ENCODE measurements at places on chromosomes 6 and 20. TPM values are rescaled to one million over a fixed set of nuclear protein-coding genes. Genes with fewer than 3 reads are reported as not detected.
A peak's percentile ranks its signal among the peaks of the same experiment; 100 is the strongest.

DNA sequence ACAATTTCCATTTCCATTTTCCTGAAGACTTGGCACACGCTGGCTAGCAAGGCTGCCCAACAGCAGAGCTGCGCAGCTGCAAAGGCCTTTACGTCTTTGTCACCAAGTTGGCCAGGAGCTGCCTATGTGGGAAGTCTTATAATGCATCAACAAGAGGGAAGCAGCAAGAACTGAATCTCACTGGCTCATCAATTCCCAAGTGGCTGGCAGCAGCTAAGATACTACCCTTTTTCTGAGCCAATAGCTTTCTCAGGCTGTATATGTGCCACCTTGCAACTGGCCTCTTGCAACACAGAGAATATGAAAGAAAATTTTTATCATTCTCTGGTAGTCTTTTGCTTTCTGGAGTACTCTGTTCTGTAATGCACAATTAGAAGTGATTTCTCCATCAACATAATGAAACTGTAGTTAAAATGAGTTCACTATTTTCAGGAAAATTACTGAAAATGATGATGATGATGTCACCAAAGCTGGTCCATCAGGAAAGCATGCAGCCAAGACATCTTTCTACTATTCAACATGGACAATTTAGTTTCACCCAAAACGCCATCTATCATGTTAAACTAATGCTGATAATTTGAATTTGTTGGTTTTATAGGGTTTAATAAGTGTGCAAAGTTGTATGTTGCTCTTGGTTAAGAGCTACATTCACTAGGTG lies 97.3 kb upstream of the FOXA2 start:
- H3K27ac ChIP-seq, result no peak overlapping the region
- no peaks in the 10 kb centered on the region for H3K4me1 ChIP-seq
- no peak overlapping the region for H3K4me3 ChIP-seq
- no peak for DNase-seq
- H3K27me3 ChIP-seq, result peaks cover 3% of the 10 kb centered on the region
- no peaks in the 10 kb centered on the region for H3K36me3 ChIP-seq

GRCh38 chr6:169883316-169883715 lies 131.9 kb downstream of the ERMARD start:
- peaks cover 2% of the 10 kb centered on the region for H3K27me3 ChIP-seq
- no peak for DNase-seq
- H3K27ac ChIP-seq, result no peak overlapping the region
- H3K36me3 ChIP-seq, result peaks cover 9% of the 10 kb centered on the region
- H3K4me1 ChIP-seq, result no peaks in the 10 kb centered on the region

- H3K4me3 ChIP-seq, result no peak overlapping the region
- no peak overlapping the region for H3K27ac ChIP-seq
- no peak for DNase-seq
- H3K4me1 ChIP-seq, result peaks cover 3% of the 10 kb centered on the region
- no peaks in the 10 kb centered on the region for H3K36me3 ChIP-seq
These were observed 306.3 kb downstream of the LAMA2 start for GRCh38 chr6:129189266-129189665.

DNA sequence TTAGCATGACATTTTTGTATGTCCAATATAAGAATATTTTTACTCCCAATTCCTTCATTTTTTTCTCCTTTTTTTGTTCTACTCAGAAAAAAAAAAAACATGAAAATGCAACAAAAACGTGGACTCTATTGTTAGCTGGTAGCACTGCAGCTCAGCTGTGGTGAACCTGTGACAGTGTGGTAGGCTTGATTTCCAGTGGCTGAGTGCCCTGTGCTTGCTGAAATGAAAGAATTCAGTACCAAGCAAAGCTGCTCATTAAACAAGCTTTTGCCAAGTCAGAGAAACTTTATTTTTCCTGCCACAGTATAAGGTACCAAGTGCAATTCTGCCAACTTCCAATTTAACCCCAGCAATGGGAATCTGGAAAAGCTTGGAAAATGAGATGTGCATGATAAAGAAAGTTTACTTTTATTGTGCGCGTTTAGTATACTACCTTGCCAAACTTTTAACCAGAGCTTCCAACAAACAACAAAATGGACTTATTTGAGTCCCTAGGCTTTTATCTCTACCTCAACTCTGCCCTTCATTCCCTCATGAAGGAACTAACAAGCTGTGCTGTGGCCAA lies 215.2 kb downstream of the SLC35F1 start:
- H3K27ac ChIP-seq, result no peak overlapping the region
- H3K4me1 ChIP-seq, result no peaks in the 10 kb centered on the region
- H3K4me3 ChIP-seq, result no peak overlapping the region
- no peaks in the 10 kb centered on the region for H3K36me3 ChIP-seq

GRCh38 chr6:155412335-155412734 lies 43.3 kb downstream of the NOX3 start:
- peaks cover 3% of the 10 kb centered on the region for H3K27me3 ChIP-seq
- no peaks in the 10 kb centered on the region for H3K36me3 ChIP-seq
- DNase-seq, result no peak
- no peak overlapping the region for H3K4me3 ChIP-seq

- no peaks in the 10 kb centered on the region for H3K36me3 ChIP-seq
- DNase-seq, result no peak
- no peak overlapping the region for H3K27ac ChIP-seq
- H3K27me3 ChIP-seq, result no peaks in the 10 kb centered on the region
- H3K4me3 ChIP-seq, result no peak overlapping the region
- H3K4me1 ChIP-seq, result no peaks in the 10 kb centered on the region
These were observed 144.8 kb upstream of the LAMA2 start for GRCh38 chr6:128738112-128738511.

DNA sequence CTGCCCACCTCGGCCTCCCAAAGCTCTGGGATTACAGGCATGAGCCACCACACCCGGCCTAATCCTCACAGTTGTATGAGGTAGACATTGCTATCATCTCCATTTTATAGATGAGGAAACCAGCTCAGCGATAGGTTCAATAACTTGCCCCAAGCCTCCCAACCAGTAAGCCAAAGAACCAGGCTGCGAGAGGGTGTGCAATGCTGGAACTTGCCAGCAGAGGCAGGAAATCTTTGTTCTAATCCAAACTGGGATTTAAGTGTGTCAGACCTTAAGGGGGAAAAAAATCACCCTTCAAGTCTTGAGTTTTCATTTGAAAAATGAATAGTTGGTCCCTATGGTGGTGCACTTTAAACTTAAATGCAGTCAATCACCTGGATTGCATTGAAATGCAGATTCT lies 20.1 kb upstream of the RNGTT start:
- no peaks in the 10 kb centered on the region for H3K27me3 ChIP-seq
- no peak overlapping the region for H3K27ac ChIP-seq
- H3K4me1 ChIP-seq, result no peaks in the 10 kb centered on the region
- H3K36me3 ChIP-seq, result no peaks in the 10 kb centered on the region
- DNase-seq, result peak; percentile 52
- H3K4me3 ChIP-seq, result no peak overlapping the region

DNA sequence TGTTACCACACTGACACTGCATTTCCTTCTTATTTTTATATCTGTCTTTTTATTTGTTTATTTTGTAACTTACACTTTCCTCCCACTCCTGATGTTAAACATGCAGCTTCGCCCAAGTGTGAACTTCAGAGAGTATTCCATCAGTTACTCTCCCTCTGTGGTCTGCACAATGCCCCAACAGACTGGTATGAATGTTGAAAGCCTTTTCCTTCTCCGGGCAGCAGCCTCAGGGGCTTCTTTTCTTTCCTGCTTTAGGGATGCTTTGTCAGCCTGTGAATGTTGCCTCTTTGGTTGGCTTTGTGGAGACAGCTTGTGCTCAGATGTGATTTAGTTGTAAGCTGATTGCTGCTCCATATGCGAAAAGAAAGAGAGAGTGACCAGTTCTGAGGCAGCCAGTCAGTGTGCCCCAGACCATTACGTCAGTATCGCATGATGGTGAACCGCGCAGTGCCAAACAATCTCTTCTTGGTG lies 44.0 kb downstream of the SMPDL3A start:
- peaks cover 15% of the 10 kb centered on the region for H3K4me1 ChIP-seq
- H3K27ac ChIP-seq, result peak overlapping the region; percentile 93
- H3K4me3 ChIP-seq, result peak overlapping the region; percentile 62
- DNase-seq, result peak; percentile 24
- no peaks in the 10 kb centered on the region for H3K36me3 ChIP-seq

GRCh38 chr6:133184798-133185372 lies 56.3 kb upstream of the EYA4 start:
- no peaks in the 10 kb centered on the region for H3K27me3 ChIP-seq
- H3K4me3 ChIP-seq, result no peak overlapping the region
- H3K27ac ChIP-seq, result no peak overlapping the region
- no peaks in the 10 kb centered on the region for H3K36me3 ChIP-seq

DNA sequence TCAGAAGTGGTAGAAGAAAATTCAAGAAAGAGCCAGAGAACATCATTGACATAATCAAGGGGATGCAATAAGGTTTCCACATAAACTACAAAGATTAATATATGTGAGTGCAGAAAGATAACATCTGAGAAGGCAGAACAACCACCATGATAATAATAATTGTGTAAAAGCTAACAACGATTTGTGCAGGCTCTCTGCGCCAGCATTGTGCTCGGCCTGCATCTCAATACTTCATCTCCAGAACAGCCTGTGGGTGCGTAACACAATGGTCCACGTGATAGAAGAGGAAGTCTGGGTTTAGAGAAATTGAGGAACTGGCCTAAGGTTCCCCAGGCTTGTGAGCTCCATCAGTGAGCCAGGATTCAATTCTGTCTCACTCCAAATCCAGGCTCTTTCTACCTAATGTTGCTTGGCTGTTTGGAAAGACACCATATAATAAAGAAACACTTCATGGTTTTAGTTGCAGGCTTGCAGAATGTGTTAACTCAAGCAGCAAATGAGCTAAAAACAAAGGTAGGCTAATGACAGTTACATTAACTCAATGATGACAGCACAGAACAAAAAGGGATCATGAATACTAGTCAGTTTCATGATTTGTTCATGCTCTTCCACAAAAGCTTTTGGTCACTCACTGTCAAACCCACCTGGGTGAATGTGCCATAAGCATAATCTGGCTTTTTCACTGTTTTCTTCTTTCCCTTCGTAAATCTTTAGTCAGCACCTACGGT lies 71.2 kb downstream of the LY86 start:
- peaks cover under 1% of the 10 kb centered on the region for H3K27me3 ChIP-seq
- no peak for DNase-seq
- H3K4me1 ChIP-seq, result peaks cover 41% of the 10 kb centered on the region
- no peak overlapping the region for H3K4me3 ChIP-seq
- H3K36me3 ChIP-seq, result no peaks in the 10 kb centered on the region
- no peak overlapping the region for H3K27ac ChIP-seq

DNA sequence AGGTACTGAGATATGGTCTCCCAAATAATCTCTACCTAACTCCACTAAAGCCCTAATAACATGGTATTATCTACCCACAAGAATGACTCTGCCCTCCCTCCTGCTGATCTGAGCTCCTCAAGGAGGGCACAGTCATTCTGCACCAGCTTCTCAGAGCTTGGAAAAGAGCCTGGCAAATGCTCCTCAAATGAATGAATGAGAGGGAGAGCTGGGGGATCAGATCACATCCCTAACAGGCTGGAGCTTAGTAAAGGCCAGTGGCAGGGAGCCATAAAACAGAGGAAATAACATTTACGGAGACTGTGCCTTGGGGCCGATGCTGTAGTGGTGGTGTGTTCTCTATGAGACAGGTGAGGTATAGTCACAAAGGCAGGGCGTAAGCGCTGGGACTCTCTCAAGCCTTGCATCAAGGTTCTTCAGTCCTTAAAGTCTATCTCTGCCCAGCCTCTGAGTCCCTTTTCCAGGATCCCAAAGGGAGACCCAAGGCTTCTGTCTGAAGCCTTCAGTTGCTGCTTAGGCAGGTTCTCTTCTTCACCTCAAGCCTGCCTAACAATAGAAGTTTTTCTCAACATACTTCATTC lies 7.2 kb upstream of the NNAT start:
- no peak overlapping the region for H3K27ac ChIP-seq

- H3K4me1 ChIP-seq, result peaks cover 31% of the 10 kb centered on the region
- peak; percentile 47 for DNase-seq
- H3K36me3 ChIP-seq, result peaks cover 5% of the 10 kb centered on the region
These were observed 21.5 kb downstream of the NOL4L start for GRCh38 chr20:32563311-32564272.

DNA sequence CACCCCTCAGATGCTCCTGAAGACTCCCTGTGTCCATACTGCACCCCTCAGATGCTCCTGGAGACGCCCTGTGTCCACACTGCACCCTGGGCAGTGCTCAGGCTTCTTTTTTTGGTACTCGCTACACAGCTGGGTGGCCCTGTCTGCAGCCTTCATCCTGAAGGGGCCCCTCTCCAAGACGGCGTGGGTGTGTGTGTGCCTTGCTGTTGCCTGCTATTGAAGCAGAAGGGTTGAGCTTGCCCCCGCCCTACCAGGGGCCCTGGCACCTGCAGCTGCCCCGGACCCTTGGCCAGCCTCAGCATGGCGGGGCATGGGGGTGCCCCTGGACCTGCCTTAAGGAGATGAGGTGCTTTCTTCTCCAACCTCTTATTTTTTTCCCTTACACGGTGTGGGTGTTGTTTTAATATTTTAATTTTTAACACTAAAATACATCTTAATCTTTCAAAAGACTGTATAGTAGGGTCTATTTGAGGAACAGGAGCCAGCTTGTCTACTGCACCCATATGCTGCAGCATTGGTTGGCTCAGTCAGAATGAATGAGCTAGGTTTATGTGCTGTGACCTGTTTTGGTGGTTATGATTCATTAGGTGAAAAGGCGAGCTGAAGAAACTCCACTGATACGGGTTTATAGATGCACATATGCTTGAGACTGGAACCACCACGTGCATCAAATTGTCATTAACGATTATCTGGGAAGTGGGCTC lies 135.9 kb downstream of the AGPAT4 start:
- peaks cover 44% of the 10 kb centered on the region for H3K36me3 ChIP-seq
- H3K4me1 ChIP-seq, result peaks cover 5% of the 10 kb centered on the region
- H3K27ac ChIP-seq, result no peak overlapping the region
- no peak overlapping the region for H3K4me3 ChIP-seq
- no peak for DNase-seq

- H3K36me3 ChIP-seq, result peaks cover 5% of the 10 kb centered on the region
- no peaks in the 10 kb centered on the region for H3K27me3 ChIP-seq
- no peak overlapping the region for H3K27ac ChIP-seq
These were observed 45.2 kb downstream of the ANKEF1 start for GRCh38 chr20:10079964-10080363.

- peak; percentile 67 for DNase-seq
- no peak overlapping the region for H3K4me3 ChIP-seq
- peaks cover 12% of the 10 kb centered on the region for H3K36me3 ChIP-seq
- H3K4me1 ChIP-seq, result no peaks in the 10 kb centered on the region
- peaks cover 8% of the 10 kb centered on the region for H3K27me3 ChIP-seq
These were observed 175.8 kb upstream of the GGTLC1 start for GRCh38 chr20:24164360-24164759.

GRCh38 chr20:47502271-47503239 lies 868 bp downstream of the NCOA3 start:
- peak overlapping the region; percentile 99 for H3K4me3 ChIP-seq
- peak overlapping the region; percentile 81 for H3K27ac ChIP-seq
- DNase-seq, result peak; percentile 25

Gene FHL5
- not detected for total RNA-seq

Gene LINC00237
- total RNA-seq, result not detected

Gene SMAP1
- 33.3 TPM for total RNA-seq

Gene NAA20
- total RNA-seq, result 33.5 TPM

Gene NT5DC1
- 21.6 TPM for total RNA-seq

Gene ZNF292
- 89.9 TPM for total RNA-seq

Gene TTBK1
- total RNA-seq, result 47.3 TPM

Gene PAK5
- 6.8 TPM for total RNA-seq

Data from glutamatergic neuron (in vitro differentiated cells).